ENCODE measurements at places on chromosomes 7 and 10. TPM values are rescaled to one million over a fixed set of nuclear protein-coding genes. Genes with fewer than 3 reads are reported as not detected.
A peak's percentile ranks its signal among the peaks of the same experiment; 100 is the strongest.

Gene SPDYE1
- not detected for total RNA-seq

GRCh38 chr10:73959484-73960243 is 38.3 kb upstream of the VCL start:
- H3K27ac ChIP-seq, result no peak overlapping the region
- H3K27me3 ChIP-seq, result no peaks in the 10 kb centered on the region
- no peak overlapping the region for H3K4me3 ChIP-seq
- H3K4me1 ChIP-seq, result no peaks in the 10 kb centered on the region
- DNase-seq, result no peak

DNA sequence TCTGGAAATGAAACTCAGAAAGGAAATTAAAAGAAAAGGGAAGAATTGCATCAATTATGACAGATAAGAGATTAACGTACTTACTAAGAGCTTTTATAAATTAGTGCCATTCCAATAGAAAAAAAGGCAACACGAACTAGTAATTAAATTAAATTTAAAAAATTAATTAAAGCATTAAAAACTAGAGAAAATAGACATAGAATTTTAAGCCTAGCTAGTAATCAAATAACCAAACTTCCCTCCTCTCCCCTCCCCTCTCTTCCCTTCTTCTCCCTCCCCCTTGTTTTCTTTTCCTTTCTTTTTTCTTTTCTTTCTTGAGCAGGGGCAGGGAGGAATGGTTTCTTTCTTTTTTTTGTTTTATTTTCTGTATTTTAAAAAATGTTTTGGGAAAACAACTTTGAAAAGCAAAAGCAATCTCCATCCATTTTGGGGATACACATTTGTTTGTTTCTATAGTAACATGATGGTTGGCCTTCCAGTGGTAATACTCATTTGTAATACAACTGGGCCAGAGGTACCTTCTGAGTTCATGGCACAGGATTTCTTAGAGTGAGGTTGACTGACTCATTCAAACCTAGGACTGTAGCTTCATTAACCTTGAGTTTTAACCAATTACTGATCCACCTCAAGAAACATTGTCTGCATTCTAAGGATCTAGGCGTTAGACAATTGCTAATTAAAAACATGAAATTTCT is 132.6 kb downstream of the ST7 start:
- H3K27me3 ChIP-seq, result no peaks in the 10 kb centered on the region
- no peak for DNase-seq
- H3K4me1 ChIP-seq, result peaks cover 26% of the 10 kb centered on the region
- H3K27ac ChIP-seq, result no peak overlapping the region
- no peaks in the 10 kb centered on the region for H3K36me3 ChIP-seq

DNA sequence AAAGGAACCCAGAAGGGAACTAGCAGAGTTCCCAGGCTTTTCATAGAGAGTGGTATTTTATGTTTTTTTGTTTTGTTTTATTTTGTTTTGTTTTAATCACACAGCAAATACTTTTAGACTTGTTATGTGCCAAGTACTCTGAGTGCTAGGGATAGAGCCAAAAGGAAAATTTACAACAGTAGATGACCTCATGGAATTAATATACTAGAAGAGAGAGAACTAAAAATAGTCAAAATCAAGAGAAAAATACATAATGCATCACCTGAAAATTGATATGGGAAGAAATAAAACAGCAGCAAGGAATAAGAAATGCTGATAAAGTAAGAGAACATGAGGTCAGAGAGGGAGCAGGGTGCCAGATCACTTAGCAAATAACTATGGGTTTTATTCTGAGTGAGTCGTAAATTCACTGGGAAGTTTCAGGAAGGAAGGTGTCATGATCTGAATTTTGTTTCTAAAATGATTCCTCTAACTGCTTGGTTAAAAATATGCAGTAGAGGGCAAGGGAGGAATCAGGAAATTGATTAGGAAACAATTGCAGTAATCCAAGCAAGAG is 351.0 kb downstream of the ANKRD7 start:
- H3K27me3 ChIP-seq, result no peaks in the 10 kb centered on the region
- no peaks in the 10 kb centered on the region for H3K4me1 ChIP-seq
- no peak overlapping the region for H3K27ac ChIP-seq
- no peaks in the 10 kb centered on the region for H3K36me3 ChIP-seq
- no peak overlapping the region for H3K4me3 ChIP-seq

GRCh38 chr10:49334964-49335363 is 36.0 kb downstream of the C10orf71 start:
- no peak overlapping the region for H3K4me3 ChIP-seq
- no peak overlapping the region for H3K27ac ChIP-seq
- no peak for DNase-seq

Gene MYO3A
- 2.1 TPM for total RNA-seq

DNA sequence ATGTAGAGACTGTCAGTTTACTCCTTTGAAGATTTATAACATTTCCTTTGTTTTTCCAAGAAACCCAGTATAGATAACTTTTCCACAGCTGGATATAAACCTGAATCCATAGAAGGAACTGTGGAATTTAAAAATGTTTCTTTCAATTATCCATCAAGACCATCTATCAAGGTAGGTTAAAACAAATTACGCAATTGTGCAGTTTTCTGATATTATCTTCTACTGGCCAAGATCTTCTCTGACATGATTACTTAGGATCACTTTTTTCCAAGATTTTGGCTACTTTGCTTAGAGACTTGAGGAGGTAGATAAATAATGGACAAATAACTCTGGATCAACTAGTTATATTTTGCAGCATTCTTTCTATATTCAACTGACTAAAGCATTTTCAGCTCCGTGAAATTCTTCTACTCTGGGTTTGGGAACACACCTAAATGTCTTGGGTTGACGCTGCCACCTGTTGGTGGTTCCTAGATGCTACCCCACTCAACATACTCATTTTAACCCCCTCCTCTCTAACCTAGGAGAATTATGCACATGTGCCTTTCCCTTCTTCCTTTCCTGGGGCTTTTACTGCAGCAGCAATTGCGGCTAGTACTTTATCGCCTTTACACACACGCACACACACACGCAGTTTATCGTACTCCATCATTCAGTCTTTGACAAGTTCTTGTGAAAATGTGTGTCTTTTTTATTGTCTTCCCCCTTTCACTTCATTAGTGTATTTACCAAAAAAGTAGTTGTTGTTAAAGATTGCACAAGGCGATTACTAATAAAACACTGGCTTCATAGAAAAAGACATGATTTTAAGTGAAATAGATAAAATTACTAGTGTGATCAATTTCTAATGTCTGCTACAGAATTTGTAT is 32.7 kb downstream of the ABCB5 start:
- H3K36me3 ChIP-seq, result no peaks in the 10 kb centered on the region
- no peak overlapping the region for H3K27ac ChIP-seq
- H3K4me1 ChIP-seq, result no peaks in the 10 kb centered on the region
- no peak overlapping the region for H3K4me3 ChIP-seq
- no peak for DNase-seq

DNA sequence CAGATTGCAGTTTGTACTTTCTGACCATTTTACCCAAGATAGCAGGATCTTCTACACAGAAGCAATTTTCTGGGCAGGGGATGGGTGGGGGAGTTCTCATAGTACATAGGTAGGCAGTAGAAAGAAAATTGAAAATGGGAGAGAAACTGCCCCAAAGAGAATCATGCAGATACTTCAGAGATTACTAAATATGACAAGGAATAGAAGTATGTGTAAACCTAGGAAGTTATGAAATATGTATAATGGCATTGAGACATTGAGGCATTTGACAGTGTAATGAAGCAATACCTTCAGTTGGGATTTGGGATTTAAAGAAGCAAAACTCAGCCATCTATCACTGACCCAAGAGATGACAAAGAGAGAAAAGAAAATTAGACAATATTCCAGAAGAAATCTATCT is 233.0 kb downstream of the PTN start:
- H3K4me3 ChIP-seq, result no peak overlapping the region
- no peaks in the 10 kb centered on the region for H3K36me3 ChIP-seq
- DNase-seq, result no peak

- no peaks in the 10 kb centered on the region for H3K36me3 ChIP-seq
- H3K4me1 ChIP-seq, result no peaks in the 10 kb centered on the region
- H3K27me3 ChIP-seq, result no peaks in the 10 kb centered on the region
Observed at GRCh38 chr7:104657134-104657533, 328.7 kb downstream of the LHFPL3 start.

DNA sequence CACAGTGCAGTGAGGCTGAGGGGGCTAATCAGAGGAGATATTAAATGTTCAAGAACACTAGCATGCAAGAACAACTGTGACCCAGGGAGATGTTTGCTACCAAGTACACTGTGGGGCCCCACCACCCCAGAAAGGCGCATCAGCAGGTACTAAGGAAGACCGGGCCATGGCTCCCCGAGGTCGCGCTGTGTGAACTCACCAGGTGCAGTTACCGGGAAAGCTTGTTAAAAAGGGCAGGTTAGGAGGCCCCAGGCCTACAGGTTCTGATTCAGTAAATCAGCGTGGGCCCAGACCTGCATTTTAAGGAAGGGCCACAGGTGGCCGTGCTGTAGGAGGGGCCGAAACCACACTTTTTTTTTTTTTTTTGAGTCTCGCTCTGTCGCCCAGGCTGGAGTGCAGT is 54.6 kb downstream of the TMEM209 start:
- H3K27ac ChIP-seq, result no peak overlapping the region
- peaks cover 22% of the 10 kb centered on the region for H3K4me1 ChIP-seq
- no peaks in the 10 kb centered on the region for H3K27me3 ChIP-seq
- DNase-seq, result peak; percentile 67
- no peak overlapping the region for H3K4me3 ChIP-seq

DNA sequence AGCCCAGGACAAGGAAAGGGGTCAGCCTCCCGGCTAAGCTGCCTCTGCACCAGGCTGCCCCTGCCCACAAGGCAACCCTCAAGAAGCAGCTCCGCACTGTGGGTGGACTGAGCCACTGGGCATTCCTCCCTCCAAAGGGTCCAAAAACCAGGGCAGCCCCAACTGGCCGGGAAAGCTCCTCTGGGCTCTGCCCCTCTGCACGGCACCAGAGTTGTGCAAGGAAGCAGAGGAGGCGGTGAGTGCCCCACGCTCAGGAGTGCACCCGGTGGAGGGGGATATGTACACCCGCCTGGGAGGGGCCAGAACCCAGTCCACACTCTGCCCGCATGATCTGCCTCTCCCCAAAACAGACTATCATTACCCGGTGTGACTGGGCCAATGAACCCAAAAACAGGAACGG is 43.8 kb downstream of the PTPRN2 start:
- no peaks in the 10 kb centered on the region for H3K36me3 ChIP-seq
- no peaks in the 10 kb centered on the region for H3K4me1 ChIP-seq
- no peak overlapping the region for H3K27ac ChIP-seq
- no peak overlapping the region for H3K4me3 ChIP-seq
- no peak for DNase-seq
- no peaks in the 10 kb centered on the region for H3K27me3 ChIP-seq

GRCh38 chr7:45402480-45403218 is 171.5 kb upstream of the ADCY1 start:
- H3K36me3 ChIP-seq, result no peaks in the 10 kb centered on the region
- no peak for DNase-seq
- H3K27ac ChIP-seq, result no peak overlapping the region
- H3K4me3 ChIP-seq, result no peak overlapping the region
- no peaks in the 10 kb centered on the region for H3K27me3 ChIP-seq

Gene BMPR1A
- 22.3 TPM for total RNA-seq

DNA sequence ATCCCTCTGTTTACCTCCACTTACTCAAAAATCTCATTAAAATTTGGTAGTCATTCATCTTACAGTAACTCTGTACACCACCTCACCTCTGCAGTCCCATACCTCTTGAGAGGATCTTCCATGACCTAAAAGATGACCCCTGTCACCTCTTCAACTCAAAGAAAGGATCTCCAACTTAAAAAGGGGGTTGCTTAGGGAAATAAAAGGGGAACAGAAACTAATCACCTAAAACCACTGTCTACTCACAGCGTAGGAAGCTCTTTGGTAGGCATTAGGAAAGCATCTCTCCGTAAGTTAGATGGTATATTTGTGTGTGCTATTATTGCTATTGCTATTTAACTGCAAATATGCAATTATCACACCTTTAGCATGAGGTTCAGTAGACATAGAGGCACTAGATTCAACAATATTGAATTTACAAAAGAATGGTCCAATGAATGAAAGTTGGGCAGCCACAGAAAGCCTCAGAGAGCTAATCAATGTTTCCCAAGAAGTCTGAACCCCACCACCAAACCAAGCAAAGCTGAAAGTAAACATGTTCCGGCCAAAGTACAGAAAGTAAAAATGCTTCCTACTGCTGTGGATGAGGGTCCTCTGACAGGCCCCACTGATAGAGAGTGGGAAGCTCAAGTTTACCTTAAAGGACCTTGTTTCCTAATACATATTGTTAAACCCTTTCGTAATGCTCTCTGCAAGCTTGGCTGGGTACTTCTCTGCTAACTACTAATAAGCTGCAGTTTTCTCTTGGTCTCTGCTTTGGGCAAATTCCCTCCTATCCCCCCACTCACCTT is 105.8 kb downstream of the GRM8 start:
- no peaks in the 10 kb centered on the region for H3K36me3 ChIP-seq
- no peak overlapping the region for H3K4me3 ChIP-seq
- no peaks in the 10 kb centered on the region for H3K27me3 ChIP-seq
- H3K27ac ChIP-seq, result no peak overlapping the region
- no peaks in the 10 kb centered on the region for H3K4me1 ChIP-seq

Gene IFIT5
- 4.2 TPM for total RNA-seq

All from pancreas (tissue), 10 donors.